ENCODE measurements at places on chromosomes 7 and 10. TPM values are rescaled to one million over a fixed set of nuclear protein-coding genes. Genes with fewer than 3 reads are reported as not detected.

DNA sequence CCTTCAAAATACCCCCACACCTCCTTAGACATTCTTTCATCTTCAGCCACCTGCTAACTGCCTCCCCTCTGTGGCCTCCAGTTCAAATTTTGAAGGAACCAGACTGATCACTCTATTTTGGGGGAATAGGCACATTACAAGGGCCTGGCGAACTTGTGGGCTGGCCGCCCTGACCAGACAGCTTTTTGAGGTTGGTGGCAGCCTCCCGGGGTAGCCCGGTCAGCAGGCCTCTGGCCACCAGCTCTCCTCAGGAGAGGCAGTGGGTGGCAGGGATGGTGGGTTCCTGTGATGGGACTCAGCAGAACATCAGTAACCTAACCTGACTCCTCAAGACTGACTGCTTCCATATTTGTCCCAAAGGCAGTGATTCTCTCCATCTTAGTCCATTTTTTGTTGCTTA lies 17.4 kb upstream of the EEPD1 start:
- H3K27ac ChIP-seq: no peak overlapping the region
- no peaks in the 10 kb centered on the region for H3K36me3 ChIP-seq
- no peak overlapping the region for H3K4me3 ChIP-seq
- no peak for DNase-seq
- H3K27me3 ChIP-seq: no peaks in the 10 kb centered on the region
- no peaks in the 10 kb centered on the region for H3K4me1 ChIP-seq

GRCh38 chr10:107585630-107586029 lies 421.1 kb upstream of the SORCS1 start:
- H3K36me3 ChIP-seq: no peaks in the 10 kb centered on the region
- no peak overlapping the region for H3K4me3 ChIP-seq
- H3K4me1 ChIP-seq: no peaks in the 10 kb centered on the region
- no peaks in the 10 kb centered on the region for H3K27me3 ChIP-seq
- H3K27ac ChIP-seq: no peak overlapping the region

GRCh38 chr7:103843689-103844480 lies 145.6 kb downstream of the RELN start:
- no peak for DNase-seq
- H3K36me3 ChIP-seq: no peaks in the 10 kb centered on the region
- no peak overlapping the region for H3K4me3 ChIP-seq
- no peaks in the 10 kb centered on the region for H3K27me3 ChIP-seq

GRCh38 chr7:82821037-82821436 lies 341.6 kb downstream of the PCLO start:
- no peak for DNase-seq
- H3K27ac ChIP-seq: no peak overlapping the region
- H3K4me3 ChIP-seq: no peak overlapping the region
- H3K36me3 ChIP-seq: no peaks in the 10 kb centered on the region
- no peaks in the 10 kb centered on the region for H3K4me1 ChIP-seq

DNA sequence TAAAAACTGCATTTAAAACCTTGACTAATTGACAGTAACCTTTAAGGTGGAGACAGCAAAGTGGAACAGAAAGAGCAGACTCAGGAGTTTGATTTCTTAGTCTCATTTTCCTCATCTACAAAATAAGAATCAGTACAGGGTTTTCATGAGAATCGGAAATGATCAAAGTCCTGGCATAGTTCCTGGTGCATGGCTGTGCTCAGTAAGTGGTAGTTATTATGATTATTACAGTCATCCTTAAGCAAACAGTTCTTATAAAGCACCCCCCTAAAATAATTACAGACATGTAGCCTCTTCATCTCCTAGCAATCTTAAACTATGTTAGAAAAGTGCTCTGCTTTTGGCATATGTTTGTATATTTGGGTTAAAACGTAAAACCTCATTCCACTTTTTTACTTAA lies 18.0 kb downstream of the NEBL start:
- H3K27ac ChIP-seq: no peak overlapping the region
- no peak overlapping the region for H3K4me3 ChIP-seq
- peaks cover 16% of the 10 kb centered on the region for H3K36me3 ChIP-seq
- DNase-seq: no peak
- no peaks in the 10 kb centered on the region for H3K27me3 ChIP-seq

DNA sequence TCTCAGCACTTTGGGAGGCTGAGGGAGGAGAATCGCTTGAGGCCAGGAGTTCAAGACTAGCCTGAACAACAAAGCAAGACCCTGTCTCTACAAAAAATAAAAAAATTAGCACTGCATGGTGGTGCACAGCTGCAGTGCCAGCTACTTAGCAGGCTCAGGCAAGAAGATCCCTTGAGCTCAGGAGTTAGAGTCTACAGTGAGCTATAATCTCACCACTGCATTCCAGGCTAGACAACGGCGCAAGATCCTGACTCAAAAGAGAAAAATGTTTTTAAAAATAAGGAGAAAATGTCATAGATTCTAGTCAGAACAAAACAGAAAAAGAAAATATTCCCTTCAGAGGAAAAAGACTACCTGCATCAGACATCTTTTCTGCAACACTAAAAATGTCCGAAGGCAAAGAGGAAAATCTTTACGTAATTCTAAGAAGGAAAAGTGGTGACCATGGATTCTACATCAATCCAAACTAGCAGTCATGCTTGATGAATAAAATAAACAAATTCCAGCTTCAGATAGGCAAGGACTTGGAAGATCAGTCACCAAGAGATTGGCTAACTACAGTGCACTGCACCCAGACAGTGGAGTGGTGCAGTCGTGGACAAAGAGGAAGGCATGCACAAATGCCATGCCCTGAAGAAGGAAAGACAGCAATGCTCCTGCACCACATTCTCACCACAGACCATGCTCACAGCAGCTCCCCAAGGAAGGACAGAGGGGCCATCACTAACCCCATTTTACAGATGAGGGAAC lies 54.3 kb downstream of the ERCC6 start:
- DNase-seq: no peak
- no peak overlapping the region for H3K4me3 ChIP-seq
- H3K27me3 ChIP-seq: no peaks in the 10 kb centered on the region
- no peak overlapping the region for H3K27ac ChIP-seq

DNA sequence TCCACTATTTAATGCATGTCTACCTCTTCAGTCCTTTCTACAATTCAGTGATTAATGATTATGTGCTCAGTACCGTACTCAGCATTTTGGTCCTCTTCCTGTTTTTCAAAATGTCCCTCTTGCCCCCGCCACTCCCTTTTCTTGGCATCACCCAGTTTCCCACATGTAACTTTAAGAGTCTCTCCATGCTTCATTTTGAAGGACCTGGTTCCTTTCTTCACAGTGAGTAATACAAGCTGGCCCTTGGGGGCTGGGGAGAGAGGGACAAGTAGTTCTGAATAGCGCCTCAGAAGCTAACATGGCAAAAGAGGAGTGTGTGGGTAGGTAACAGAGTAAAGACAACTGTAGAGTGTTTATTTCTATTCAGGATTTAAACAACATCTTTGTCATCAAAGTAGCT lies 34.6 kb upstream of the SLIT1 start:
- H3K4me3 ChIP-seq: no peak overlapping the region
- H3K27ac ChIP-seq: no peak overlapping the region
- no peaks in the 10 kb centered on the region for H3K4me1 ChIP-seq
- H3K36me3 ChIP-seq: peaks cover 18% of the 10 kb centered on the region

- no peaks in the 10 kb centered on the region for H3K36me3 ChIP-seq
- DNase-seq: no peak
These were observed 3.0 kb upstream of the AQP1 start for GRCh38 chr7:30908681-30909080.

DNA sequence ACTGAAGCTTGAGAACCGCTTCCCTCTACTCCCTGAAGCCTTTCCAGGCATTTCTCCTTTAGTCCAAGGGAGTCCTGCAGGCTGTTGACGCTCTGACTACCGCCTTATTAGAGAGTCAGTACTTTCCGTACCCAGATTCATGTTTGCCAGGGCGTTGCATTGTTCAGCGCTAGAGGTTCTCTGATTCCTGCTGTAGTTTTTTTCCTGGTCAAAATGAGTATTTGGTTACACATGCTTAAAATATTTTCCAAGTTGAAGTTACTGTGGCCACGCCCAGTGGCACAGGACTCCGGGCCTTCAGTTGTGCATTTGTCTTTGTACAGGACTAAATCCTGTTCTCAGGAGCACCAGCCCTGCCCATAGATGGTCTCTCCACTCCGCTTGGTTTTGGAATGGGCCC lies 7.9 kb downstream of the MTURN start:
- no peaks in the 10 kb centered on the region for H3K36me3 ChIP-seq
- no peaks in the 10 kb centered on the region for H3K27me3 ChIP-seq
- no peak overlapping the region for H3K4me3 ChIP-seq
- H3K27ac ChIP-seq: peak overlapping the region; percentile 61
- H3K4me1 ChIP-seq: peaks cover 70% of the 10 kb centered on the region
- peak; percentile 74 for DNase-seq

DNA sequence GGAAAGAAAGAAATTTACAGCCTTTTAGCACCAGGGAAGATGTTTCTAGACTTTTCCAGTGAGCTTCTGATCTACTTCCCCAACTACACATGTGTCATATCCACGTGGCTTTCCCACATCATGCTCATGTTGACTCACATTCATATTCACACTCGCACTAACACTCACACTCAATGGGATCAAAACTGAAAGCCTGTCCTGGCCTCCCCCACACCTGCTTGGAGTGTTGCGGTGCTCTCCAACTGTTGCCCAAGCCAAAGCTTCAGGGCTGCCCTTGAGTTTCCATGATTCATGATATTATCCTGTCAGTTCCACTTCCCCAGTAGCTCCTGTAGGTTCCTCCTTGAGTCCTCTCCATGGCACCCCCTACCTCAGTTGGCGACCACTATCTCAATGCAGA lies 444.4 kb downstream of the GATA3 start:
- H3K4me3 ChIP-seq: no peak overlapping the region
- no peaks in the 10 kb centered on the region for H3K36me3 ChIP-seq
- no peaks in the 10 kb centered on the region for H3K4me1 ChIP-seq
- H3K27ac ChIP-seq: no peak overlapping the region
- no peak for DNase-seq
- no peaks in the 10 kb centered on the region for H3K27me3 ChIP-seq

GRCh38 chr7:88127637-88128290 lies 92.1 kb downstream of the SRI start:
- no peaks in the 10 kb centered on the region for H3K27me3 ChIP-seq
- H3K27ac ChIP-seq: no peak overlapping the region
- H3K4me3 ChIP-seq: no peak overlapping the region
- no peaks in the 10 kb centered on the region for H3K4me1 ChIP-seq

DNA sequence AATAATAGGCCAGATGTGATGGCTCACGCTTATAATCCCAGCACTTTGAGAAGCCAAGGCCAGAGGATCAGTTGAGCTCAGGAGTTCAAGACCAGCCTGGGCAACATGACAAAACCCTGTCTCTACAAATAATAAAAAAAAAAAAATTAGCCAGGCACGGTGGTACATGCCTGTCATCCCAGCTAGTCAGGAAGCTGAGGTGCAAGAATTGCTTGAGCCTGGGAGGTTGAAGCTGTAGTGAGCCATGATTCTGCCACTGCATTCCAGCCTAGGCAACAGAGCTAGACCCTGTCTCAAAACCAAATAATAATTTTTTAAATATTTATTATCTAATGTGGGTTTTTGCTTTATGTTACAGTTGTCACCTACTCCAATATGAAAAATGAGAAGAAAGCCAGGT lies 178.9 kb downstream of the ADK start:
- no peak overlapping the region for H3K27ac ChIP-seq
- no peaks in the 10 kb centered on the region for H3K27me3 ChIP-seq
- DNase-seq: no peak
- H3K4me3 ChIP-seq: no peak overlapping the region

DNA sequence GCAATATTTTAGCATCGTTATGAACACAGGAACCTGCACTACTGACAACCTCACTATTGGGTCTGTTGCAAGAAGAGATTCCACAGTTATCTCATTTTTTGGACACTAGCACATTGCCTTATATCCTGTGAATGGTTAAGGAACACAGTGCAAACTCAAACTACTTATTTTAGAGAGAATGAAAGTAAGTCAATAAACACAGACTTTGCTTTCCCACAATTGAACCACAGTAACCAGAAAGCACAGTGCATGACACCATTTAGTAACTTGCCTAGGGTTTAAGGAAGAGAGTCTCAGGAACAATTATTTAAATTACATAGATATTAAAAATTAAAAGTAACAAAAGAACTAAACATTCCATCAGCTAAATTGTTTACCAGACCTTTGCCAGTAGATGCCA lies 468.8 kb downstream of the ZWINT start:
- no peak for DNase-seq
- no peaks in the 10 kb centered on the region for H3K36me3 ChIP-seq
- no peaks in the 10 kb centered on the region for H3K27me3 ChIP-seq
- H3K4me3 ChIP-seq: no peak overlapping the region

DNA sequence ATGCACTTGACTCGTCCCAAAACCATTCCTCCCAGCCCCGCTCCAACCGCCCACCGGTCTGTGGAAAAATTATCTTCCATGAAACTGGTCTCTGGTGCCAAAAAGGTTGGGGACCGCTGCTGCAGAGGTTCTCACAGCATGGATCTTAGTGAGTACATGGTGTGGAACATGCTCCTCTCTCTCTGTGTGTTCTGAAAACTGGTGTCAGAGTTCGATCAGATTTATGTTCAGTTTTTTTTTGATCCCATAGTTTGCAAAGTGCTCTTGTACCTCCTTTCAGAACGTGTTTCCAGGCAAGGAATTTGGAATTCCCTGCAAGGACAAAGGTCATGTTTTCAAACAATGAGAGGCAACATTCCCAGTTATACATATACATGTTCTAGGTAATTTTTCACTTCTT lies 61.2 kb upstream of the FAM171A1 start:
- H3K27ac ChIP-seq: no peak overlapping the region
- H3K27me3 ChIP-seq: no peaks in the 10 kb centered on the region
- DNase-seq: no peak
- H3K4me1 ChIP-seq: no peaks in the 10 kb centered on the region
- H3K36me3 ChIP-seq: no peaks in the 10 kb centered on the region

DNA sequence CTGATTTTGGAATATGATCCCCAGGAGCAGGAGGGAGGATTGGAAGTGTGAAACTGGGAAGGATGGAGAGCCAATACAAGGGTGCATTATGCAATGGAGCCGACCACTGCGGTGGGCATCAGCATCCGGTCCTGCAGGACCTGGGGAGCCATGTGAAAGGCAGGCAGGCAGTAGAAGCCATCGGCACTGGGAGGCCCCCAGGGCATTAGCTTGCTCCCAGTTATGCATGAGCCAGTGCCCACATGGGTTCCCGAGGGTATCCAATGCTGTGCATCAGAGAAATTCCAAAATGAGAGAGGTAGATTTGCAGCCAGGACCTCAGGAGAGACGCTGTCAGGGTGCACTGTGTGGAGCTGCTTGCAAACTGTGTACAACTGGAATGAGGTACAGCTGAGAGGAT lies 8.7 kb upstream of the KCP start:
- H3K36me3 ChIP-seq: no peaks in the 10 kb centered on the region
- DNase-seq: no peak
- H3K4me3 ChIP-seq: no peak overlapping the region

GRCh38 chr7:132319481-132319880 lies 256.8 kb downstream of the PLXNA4 start:
- H3K36me3 ChIP-seq: no peaks in the 10 kb centered on the region
- H3K4me3 ChIP-seq: no peak overlapping the region
- no peak overlapping the region for H3K27ac ChIP-seq
- no peak for DNase-seq

The TRIM50 gene
- not detected for total RNA-seq

The RPEL1 gene
- total RNA-seq: 0.30 TPM

The SLC16A12 gene
- total RNA-seq: 1.0 TPM

The SLC29A4 gene
- 2.7 TPM for total RNA-seq

The CYP2W1 gene
- not detected for total RNA-seq

The PTER gene
- 20.3 TPM for total RNA-seq

All from lower lobe of right lung (tissue), 2 donors.